ENCODE measurements at places on chromosomes 3 and 15.

DNA sequence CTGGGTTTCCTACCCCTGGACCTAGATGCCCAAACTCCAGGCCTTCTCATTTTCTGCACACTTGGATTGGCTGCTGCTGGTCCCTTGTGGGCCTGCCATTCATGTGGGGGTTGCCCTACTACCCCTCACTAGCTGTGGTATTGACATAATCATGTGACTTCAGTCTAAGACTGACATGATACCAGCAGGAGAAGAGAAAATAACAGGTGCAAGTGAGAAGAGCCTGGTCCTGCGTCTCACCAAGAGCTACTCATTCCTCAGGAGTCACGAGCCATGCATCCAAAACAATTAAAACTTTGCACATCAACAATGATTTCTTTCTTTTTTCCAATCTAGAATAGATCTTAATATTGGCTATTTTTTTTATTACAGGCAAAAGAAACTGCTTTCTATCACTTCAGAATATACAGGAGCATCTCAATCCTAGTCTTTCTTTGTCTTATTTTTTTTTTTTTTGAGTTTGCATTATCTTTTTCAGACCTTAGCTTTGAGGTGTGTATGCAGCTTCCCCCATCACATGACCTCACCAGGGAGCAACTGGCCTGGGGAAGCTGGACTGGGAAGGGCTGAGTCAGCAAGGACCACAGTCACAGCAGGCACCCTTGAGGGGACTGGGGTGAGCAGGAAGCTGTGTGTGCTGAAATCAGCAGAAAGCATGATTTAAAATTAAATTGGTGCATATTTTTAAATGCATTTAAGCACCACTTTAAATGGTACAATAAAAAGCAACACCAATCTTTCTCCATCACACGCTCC lies 27.6 kb downstream of the SLC9A9 start:
- DNase-seq, result no peak

GRCh38 chr3:151875759-151876158 lies 2.3 kb downstream of the SUCNR1 start:
- peak; percentile 88 for DNase-seq

DNA sequence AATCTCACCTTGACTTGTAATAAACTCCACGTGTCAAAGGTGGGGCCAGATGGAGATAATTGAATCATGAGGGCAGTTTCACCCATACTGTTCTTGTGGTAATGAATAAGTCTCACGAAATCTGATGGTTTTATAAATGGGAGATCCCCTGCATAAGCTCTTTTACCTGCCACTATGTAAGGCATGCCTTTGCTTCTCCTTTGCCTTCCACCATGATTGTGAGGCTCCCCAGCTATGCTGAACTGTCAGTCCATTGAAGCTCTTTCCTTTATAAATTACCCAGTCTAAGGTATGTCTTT lies 45.5 kb downstream of the SUCNR1 start:
- DNase-seq, result no peak

GRCh38 chr3:89098964-89099585 lies 8.3 kb upstream of the EPHA3 start:
- peak; percentile 5 for DNase-seq

- DNase-seq, result no peak
Measured at GRCh38 chr3:138349926-138350665, 1.7 kb downstream of the MRAS start.

DNA sequence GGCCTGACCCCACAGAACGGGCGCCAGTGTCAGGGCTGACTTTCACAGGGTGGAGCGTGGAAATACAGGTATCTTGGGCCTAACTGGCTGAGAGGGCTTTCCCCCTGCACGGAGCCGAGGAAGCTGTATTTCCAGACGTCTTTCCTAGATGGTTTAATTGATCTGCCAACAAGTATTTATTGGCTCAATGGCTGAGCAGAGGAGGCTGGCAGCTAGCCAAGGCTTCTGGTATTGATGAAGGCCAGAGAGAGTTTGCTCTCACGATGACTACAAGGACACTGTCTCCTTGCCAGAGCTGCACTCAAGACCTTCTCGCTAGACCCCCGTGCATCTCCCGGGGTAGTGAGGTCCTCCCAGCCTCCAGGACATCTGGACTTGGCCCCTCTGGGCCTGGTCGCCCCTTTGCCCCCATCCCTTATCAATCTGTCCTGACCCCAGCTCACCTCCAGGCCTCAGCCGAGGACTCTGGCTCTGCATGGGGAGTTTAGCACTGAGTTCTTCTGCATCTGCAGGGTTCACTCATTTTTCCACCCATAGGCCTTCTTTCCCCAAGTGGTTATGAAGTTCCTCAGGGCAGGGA lies 20.6 kb downstream of the SPSB4 start:
- no peak for DNase-seq

- no peak for DNase-seq
Measured at GRCh38 chr15:90171623-90172022, 29.5 kb upstream of the SEMA4B start.

- peak; percentile 73 for DNase-seq
Measured at GRCh38 chr15:66765478-66766281, 63.6 kb downstream of the SMAD6 start.

GRCh38 chr3:113136071-113136470 lies 75.3 kb upstream of the BOC start:
- no peak for DNase-seq

GRCh38 chr3:147038481-147038880 lies 367.9 kb downstream of the ZIC4 start:
- no peak for DNase-seq

- no peak for DNase-seq
Measured at GRCh38 chr3:40780925-40781406, 256.2 kb downstream of the ZNF621 start.

GRCh38 chr3:85090495-85090894 lies 131.7 kb downstream of the CADM2 start:
- no peak for DNase-seq

- DNase-seq, result no peak
Measured at GRCh38 chr3:193593668-193594030, 641 bp downstream of the OPA1 start.

GRCh38 chr3:128598884-128599664 lies 51.5 kb downstream of the RPN1 start:
- DNase-seq, result peak; percentile 78

DNA sequence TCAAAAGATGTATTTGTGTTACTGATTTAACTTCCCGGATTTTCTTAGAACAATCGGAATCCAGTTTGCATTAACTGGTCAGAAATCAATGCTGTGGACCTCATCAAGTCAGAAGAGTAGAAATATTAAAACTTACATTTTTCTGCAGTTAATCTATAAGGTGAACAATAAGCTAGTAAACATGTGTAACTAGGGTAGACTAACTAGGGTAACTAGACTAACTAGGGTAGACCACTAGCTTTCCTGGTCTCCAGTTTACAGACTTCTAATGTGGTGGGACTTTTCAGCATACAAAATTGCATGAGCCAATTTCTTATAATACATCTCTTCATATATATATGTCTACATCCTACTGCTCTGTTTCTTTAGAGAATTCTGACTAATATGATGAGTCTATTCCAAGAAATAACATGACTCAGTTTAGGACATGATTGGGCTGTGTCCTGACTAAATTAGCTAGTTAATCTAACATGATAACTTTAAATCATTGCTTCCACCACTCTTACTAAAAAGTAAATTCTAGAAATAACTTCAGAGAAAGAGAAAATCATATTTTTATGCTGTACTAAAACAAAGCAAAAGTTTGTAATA lies 5.3 kb downstream of the PLSCR2 start:
- no peak for DNase-seq

DNA sequence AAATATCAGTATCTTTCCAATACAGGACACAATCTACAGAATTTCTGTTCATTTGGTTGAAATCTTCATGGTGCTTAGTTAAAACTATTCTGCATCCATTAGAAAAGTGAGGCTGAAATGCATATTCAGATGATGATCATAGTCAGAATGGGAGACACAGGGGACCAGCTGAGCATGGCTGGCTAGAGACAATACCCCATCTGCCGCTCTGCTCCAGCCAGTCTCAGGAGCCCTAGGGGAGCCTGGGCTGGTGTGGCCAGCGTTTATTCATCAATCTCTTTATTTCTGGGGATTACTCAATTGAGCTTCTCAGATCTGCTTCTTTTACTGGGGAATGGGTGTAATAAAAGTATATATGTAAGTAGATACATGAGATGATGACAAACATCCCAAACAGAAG lies 470.9 kb upstream of the CDIN1 start:
- DNase-seq, result no peak

- DNase-seq, result no peak
Measured at GRCh38 chr3:9059489-9060400, 96.5 kb upstream of the RAD18 start.

DNA sequence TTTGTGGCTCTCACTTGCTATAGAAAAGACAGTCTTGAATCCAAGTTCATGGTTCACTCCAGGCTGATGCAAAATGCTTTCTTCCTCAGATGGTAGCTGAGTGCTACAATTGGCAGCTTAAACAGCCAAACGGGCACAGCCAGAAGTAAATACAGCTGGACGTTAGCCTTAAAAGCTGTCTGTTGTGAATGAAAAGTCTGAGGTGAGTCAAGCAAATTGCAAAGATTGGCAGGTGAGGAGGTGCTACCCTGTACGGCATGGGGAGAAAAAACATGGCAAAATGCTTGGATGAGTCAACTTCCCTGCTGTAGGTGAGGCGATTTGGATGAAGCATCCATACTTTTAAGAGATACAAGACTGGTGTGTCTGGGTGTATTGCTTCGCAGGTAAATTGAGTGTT lies 40.5 kb downstream of the IL5RA start:
- no peak for DNase-seq

- peak; percentile 56 for DNase-seq
Measured at GRCh38 chr3:197518881-197519421, 36.8 kb downstream of the BDH1 start.

GRCh38 chr15:80317389-80318182 lies 65.6 kb upstream of the CTXND1 start:
- DNase-seq, result no peak

- no peak for DNase-seq
Measured at GRCh38 chr3:110903771-110904519, 167.7 kb upstream of the NECTIN3 start.

GRCh38 chr3:102158080-102158740 lies 276.6 kb upstream of the ZPLD1 start:
- no peak for DNase-seq

GRCh38 chr15:64845831-64846595 lies 4.3 kb downstream of the PLEKHO2 start:
- no peak for DNase-seq

- DNase-seq, result no peak
Measured at GRCh38 chr3:144548346-144548745, 576.7 kb downstream of the DIPK2A start.

- no peak for DNase-seq
Measured at GRCh38 chr3:88996691-88997090, 110.7 kb upstream of the EPHA3 start.

GRCh38 chr15:40420071-40420713 lies 14.6 kb downstream of the IVD start:
- no peak for DNase-seq

GRCh38 chr3:141489203-141489602 lies 2.4 kb downstream of the RASA2 start:
- DNase-seq, result no peak

DNA sequence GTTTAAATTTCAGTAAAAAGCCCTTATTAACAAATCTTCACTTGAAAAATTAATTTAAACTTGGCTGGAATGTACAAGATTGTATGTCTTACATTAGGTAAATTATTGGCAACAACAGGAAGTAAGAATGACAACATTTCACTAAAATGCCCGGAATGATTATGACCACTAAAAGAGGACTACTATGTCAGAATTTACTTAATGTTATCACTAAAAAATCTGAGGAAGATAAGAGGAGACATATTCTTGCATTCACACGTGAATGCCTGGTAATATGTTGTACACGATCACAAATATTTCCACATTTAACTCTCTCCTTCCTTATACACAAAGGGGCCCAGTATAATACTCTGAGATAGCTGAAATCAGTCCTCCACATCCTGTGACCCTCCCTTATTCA lies 29.7 kb downstream of the VGLL3 start:
- no peak for DNase-seq

DNA sequence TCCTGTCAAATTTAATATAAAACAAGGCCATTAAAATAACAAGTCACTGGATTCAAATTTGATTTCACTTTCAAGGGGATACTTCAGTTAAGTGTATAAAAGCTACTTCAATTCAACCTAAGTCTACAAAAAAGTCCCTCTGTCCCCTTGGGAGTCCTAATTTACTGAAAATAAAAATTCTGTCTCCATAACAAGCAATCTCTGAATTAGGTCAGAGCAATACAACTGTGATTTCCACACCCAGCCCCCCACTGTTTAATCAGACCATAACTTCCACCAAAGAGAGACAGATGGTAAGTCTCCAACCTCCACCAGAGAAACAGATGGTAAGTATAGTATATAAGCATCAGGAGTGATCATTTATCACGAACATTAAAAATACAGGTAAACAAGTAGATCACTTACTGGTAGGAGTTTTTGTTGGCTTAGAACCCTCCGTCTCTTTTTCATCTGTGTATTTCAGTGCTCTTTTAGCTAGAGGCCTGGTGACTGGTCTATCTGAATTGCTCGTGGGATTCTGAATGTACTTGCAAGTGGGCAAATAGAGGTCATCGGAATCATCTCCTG lies 12.1 kb downstream of the SGO1 start:
- DNase-seq, result no peak

GRCh38 chr3:52887166-52887565 lies 10.2 kb downstream of the STIMATE start:
- no peak for DNase-seq

DNA sequence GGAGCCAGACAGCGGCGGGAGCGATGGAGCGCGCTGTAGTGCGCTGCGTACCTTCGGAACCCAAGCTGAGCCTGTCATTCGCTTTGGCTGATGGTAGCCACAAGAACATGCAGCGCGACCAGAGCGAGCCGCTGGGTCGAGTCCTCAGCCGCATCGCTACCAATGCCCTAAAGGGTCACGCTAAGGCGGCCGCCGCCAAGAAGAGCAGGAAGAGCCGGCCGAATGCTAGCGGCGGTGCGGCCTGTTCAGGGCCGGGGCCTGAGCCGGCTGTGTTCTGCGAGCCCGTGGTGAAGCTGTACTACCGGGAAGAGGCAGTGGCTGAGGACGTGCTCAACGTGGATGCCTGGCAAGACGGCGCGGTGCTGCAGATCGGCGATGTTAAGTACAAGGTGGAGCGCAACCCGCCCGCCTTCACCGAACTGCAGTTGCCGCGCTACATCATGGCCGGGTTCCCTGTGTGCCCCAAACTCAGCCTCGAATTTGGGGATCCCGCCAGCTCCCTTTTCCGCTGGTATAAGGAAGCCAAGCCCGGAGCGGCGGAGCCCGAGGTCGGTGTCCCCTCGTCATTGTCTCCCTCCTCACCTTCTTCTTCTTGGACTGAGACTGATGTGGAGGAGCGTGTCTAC lies 498 bp downstream of the PDE12 start:
- peak; percentile 25 for DNase-seq

DNA sequence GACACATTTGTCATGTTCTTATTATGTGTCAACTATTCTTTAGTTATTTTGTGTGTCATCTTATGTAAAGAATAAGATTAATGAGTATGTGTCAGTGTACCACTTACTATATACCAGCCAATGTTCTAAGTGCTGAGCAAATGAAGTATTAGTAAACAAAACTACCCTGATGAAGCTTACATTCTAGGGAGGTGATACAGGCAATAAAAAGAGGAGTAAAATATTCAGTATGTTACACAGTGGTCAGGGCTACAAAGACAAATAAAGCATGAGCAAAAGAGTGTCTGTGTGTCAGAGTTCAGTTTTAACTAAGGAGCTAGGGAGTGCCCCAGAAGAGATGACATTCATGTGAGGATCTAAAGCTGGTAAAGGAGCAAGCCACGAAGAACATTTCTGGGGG lies 79.1 kb downstream of the TRPC1 start:
- no peak for DNase-seq

- no peak for DNase-seq
Measured at GRCh38 chr3:158085931-158086330, 20.3 kb downstream of the SHOX2 start.

GRCh38 chr3:8503871-8504610 lies 2.4 kb downstream of the LMCD1 start:
- no peak for DNase-seq
